ENCODE measurements at places on chromosomes 5 and 9.

DNA sequence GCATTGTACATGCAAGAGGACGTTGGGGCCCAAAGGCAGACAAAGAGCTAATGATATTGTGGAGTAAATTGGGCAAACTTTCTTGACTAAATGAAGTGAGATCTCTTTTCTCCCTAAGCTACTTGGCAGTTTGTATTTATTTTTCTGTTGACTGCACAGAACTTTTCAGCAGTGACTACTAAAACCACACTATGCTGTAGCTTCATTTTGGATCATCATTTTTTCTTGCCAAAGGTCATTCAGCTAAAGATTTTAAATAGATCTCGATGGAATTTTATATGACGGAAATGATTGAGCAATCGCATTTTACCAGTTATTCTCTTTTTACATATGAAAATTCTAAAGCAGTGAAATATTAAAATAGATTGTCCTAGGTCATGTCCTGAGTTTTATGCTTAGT is 286.1 kb upstream of the ACTBL2 start:
- DNase-seq, result no peak

DNA sequence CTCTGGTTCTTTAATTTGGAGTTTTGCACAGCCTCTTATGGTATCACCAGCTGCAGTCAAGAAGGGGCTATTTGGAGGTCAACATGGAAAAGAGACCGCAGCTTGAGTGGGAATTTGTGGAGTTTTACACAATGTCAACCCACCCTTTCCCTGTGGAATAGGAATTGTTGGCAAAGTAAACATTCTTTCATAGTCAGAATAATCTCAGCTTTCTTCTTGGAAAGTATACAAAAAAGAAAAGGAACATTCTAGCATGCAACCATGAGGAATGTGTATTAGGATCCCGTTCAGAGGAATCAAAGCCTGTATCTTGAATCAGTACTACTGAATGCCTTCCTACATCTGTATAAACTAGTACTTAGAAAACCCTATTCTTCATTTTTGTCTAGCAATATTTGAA is 107.6 kb downstream of the LURAP1L start:
- no peak for DNase-seq

DNA sequence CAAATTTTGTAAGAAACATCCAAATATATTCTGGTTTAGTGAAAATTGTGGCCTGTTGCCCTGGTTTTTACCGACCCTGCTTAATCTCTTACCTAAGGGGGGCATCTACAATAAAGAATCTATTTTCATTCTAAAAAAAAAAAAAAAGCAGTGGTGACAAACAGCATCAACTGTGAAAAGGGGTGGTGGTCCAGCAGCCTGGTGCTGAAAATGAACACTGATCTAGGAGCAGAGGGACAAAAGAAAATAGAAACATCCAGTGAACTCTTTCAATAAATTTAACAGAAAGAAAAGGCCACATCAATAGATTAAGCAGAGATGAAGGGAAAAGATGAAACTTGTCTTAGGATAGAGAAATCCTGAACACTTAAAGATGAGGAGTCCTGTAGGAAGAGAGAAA is 348.7 kb upstream of the GRAMD2B start:
- no peak for DNase-seq

GRCh38 chr9:76181020-76181641 is 213.1 kb downstream of the RFK start:
- no peak for DNase-seq

GRCh38 chr9:69444021-69444420 is 119.0 kb downstream of the ENTREP1 start:
- no peak for DNase-seq
